ENCODE measurements at places on chromosomes 3 and 15.
A peak's percentile ranks its signal among the peaks of the same experiment; 100 is the strongest.

- no peak for DNase-seq
Measured at GRCh38 chr3:101311676-101312075, 8.7 kb downstream of the IMPG2 start.

GRCh38 chr15:97688886-97689285 is 271.6 kb upstream of the ARRDC4 start:
- DNase-seq = no peak

DNA sequence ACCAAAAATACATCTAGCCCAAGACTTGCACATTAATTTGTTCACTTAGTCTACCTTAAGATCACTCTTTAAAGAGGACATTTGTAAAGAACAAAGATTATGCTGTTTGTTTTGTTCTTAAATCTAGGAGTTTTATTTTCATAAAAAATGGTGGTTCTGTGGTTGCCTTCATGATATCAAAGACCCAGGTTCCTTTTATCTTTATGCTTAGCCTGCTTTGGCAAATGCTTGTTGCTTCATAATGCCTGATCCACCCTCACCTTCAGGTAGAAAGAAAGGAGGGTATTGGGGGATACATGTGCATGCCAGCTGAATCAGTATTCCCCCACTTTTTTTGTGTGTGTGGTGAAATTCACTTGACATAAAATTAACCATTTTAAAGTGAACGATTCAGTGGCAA is 48.5 kb downstream of the GTF2E1 start:
- no peak for DNase-seq

- DNase-seq = no peak
Measured at GRCh38 chr15:80694611-80695098, 455 bp upstream of the ABHD17C start.

DNA sequence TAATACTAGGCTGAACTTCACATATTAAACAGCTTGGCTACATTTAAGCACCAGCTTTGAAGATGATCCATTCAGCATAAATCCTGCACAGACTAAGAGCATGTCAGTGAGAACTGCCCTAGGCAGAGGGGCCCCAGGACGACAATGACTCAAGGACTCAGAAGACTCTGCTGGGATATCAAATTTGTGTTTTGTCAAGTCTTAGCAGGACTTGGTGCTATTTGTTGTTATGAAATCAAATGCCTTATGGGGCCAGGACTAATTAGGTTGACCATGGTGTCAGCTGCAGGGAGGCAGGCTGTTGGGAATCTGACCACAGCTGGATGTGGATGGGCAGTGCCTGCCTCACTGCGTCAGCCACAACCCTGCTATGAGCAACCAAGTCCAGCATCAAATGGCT is 91.8 kb downstream of the RYR3 start:
- no peak for DNase-seq

DNA sequence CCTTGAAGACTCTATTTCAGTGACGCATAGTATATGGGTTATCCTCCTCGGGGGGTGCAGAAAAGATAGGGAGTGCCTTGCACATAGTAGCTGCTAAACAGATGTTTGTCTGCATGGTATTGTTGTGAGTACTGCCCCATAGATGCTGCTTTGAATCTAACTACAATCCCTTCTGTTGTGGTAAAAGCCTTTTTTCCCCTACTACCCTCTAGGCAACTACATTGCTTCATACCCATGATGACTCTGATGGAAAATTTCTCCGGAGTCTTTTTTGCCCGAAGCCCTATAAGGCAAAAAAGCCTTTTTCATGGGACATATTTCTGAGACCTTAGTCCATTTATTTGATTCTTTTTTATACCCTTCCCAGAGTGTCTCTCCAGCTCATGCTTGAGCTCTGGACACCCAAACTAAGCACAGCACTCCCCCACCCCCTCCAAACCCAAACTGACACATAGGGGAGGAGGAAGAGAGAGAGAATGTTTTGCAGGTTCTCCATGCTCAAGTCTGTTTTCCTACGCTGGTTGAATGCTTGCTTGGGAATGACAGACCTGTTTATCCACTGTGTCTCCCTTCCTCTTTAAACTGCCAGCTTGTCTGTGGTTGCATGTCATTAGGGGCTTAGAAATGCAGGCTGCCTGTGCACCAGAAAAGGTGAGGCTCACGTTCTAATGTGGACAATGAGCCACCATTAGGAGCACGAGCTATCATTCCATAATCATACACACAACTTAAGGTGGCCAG is 52.9 kb downstream of the LRTM1 start:
- DNase-seq = no peak

DNA sequence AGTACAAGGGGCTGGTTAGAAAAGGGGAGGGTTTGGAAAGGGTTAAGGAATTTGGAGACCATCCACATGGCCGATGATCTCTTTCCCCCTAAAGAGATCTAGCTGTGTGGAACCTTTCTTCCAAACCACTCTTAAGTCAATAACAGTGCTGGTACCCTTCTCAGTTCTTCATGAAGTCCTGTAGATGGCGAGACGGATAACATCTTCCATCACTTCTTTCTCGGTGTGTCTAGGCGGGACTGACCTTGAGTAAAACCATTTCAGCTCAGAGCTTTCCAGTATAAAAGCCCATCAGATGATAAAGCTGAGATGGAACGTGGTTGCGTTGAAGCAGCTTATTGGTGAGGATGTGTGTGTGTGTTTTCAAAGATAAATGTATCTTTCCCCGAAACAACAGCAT is 151.5 kb upstream of the BHLHE40 start:
- DNase-seq = no peak

DNA sequence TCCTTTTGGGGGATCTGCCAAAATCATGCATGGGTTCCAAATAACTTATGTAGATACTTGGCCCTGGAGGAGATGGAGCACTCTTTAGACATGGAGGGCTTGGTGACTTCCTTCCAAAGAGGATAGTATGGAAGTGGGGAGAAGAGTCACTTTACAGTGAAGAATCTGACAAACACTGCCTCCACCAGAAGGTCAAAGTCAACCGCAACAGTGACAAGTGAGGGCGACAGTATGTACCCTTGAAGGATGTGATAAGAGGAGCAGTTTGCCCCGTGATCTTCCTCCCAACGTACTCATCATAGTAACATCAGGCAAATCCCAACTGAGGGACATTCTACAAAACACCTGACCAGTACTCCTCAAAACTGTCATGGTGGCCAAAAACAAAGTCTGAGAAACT is 62.0 kb downstream of the LMCD1 start:
- no peak for DNase-seq

GRCh38 chr15:63391669-63392360 is 10.2 kb upstream of the CA12 start:
- DNase-seq = no peak

GRCh38 chr3:165753560-165753959 is 83.7 kb downstream of the BCHE start:
- DNase-seq = no peak

DNA sequence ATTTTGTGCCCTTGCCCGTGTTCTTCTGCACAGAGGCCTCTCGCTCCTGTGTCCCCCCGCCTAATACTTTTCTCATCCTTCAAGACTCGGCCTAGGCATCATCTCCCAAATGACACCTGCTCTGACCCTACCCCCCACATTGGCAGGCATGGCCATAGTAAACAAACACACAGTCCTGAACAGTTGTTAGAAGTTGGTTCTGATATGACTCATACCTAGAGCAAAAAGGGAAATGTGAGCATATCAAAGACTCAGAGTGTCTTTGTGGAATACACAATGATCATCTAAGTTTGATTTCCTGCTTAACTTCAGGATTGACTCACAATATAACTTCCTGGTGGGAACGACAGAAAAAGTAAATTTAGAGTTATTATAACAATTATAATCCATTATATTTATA is 120.5 kb downstream of the POLR2M start:
- DNase-seq = no peak

- DNase-seq = peak; percentile 95
Measured at GRCh38 chr3:48188266-48189201, at the start of gene CDC25A. Gene CDC25A, minus strand, starts transcription at chr3:48188417. Its CDS starts 470 bp downstream, at chr3:48187947.

DNA sequence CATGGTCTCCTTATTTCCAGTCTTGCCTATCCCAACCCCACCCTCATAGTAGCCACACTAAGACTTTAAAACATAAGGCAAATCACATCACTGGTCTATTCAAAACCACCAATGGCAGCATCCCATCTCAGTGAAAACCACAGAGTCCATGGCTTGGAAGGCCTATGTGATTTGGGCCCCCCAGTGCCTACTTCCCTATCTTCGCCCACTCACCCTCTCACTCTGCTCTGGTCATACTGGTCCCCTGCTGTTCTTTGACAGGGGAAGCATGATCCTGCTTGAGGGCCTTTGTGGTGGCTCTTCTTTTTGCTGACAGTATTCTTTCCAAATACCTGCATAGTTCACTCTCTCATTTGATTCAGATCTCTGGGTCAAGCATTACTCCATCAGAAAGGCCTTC is 3.3 kb downstream of the GTF2A2 start:
- DNase-seq = no peak

- no peak for DNase-seq
Measured at GRCh38 chr3:108097322-108098002, 6.6 kb upstream of the CD47 start.

DNA sequence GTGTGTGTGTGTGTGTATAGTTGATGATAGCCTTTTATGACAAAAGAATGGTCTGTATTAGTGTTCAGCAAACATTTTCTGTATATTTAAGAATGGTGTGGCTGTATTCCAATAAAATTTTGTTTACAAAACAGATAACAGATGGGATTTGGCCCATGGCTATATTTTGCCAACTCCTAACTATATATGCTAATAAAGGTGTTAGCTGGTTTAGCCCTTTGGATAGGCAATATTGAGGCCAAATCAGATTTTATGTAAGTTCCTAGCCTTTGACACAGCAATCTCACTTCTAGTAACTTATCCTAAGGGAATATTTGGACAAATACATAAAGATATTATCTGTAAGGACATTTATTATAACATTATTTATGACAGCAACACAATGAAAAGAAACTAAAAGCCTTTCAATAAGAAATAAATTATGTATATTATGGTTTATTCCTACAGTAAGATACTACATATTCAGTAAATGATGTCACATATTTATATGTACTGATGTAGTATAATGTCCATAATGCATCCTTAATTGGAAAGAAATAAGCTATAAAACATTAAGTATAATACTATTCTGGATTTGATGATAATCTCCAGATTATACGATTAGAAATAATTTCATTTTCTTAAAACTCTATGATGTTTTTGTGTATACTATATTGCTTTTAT is 264.0 kb downstream of the RBMS3 start:
- DNase-seq = no peak

GRCh38 chr15:59312205-59312604 is 60.5 kb downstream of the MYO1E start:
- DNase-seq = no peak

- DNase-seq = no peak
Measured at GRCh38 chr3:166484470-166484869, 647.2 kb upstream of the BCHE start.

GRCh38 chr15:55279746-55280351 is 9.8 kb downstream of the RAB27A start:
- no peak for DNase-seq

DNA sequence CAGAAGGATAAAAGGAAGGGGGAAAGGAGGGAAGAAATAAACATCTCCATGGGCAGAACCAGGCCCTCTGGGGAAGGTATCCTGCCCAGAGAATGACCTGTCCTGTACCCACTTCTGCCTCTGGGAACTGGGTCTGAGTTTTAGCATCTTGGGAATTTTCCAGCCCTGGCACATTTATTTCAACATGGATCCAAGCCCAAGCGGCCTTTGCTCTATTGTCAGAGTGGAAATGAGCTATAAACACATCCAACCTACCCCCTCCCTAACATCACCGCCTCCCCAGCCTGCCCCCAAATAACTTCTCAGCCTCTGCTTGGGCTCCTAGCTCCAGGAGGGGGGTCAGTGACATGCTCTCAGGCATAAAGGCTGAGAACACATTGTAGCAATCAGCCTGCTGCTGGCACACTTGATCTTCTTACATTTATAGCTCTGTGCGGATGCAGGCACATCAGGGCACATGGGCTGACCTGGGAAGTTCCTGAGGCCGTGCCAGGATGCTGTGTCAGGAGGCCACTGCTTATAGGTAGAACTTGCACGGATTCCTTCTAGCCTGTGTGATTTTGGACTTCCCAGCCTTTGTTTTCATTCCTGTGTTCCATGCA is 4.6 kb upstream of the OXTR start:
- no peak for DNase-seq

DNA sequence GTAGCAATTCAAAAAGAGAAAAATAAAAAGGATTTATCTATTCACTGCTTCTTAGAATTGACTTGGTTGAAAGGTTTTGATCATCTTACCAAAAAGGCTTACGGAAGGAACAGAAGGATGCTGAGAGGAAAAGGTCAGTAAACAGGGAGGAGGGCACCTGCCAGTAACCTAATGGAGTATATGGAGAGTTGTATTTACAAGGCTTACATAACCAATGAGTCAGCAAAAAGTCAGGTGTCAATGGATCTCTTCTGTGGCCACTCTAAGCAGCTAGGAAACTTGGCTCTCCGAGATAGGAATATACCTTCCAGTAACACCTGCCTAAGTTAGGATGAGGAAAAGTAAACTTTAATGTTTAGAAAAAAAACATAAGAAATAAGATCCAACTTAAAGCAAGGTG is 80.5 kb upstream of the PLXND1 start:
- no peak for DNase-seq

- no peak for DNase-seq
Measured at GRCh38 chr3:126718561-126719445, 14.8 kb downstream of the CHCHD6 start.

DNA sequence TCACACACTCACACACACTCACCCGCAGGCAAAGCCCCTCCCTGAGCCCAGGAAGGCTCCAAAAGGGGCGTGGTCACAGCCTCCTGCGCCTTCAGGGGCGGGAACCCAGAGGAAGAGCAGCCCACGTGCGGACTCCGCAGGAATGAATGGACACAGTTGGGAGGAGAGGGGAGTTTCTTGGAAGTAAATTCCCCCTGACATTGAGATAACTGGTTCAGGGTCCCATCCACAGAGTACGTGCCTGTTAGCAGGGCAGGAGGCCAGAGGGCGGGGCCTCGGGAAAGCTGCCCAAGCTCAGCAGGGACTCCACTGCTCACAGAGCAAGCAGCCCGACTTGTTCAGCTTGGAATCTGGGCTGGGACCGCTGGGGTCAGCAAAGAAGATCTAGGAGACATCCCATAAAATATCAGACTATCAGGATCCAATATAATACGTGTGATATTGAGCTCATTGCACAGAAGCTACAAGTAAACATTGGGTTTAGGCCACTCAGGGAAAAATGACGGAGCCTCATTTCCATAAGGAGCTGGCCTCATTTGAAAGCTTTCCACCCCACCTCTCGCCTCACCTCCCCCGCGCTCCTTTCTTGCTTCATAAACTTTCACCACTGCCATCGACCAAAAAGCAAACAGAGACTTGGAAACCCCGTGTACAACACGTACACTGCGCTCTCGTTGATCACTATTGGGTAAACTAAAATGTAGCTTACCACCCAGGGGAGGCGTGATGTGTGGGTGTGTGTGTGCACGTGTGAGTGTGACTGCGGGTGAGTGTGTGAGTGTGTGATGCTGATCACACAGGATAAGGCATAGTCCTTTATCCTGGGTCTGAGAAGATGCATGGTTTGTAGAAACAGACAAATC is 36.0 kb downstream of the TM2D3 start:
- no peak for DNase-seq

DNA sequence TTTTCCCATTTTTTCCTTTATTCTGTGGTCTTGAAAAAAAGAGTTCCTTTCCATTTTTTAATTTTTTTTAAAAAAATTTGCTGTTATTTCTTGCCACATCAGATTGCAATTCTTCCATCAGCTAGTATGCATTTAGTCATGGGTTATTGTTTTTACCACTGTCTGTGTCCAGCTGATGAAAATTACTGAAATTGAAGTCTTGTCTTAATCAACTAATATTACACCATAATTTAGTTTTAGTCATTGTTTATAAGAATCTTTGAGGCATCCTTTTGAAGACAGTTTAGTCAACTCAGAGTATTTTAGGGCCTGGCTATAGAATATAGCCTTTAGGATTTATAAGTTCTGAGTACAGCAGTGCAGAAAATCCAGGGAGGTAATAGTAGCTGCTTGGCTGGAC is 172.1 kb downstream of the LRTM1 start:
- no peak for DNase-seq

Measured in amygdala (tissue), 56 donors.